Activated naive CD4-positive, alpha-beta T cell treated with anti-CD3 and anti-CD28 coated beads for 36 hours (primary cell): ENCODE measurements at places on chromosomes 4 and X.
A peak's percentile ranks its signal among the peaks of the same experiment; 100 is the strongest.

DNA sequence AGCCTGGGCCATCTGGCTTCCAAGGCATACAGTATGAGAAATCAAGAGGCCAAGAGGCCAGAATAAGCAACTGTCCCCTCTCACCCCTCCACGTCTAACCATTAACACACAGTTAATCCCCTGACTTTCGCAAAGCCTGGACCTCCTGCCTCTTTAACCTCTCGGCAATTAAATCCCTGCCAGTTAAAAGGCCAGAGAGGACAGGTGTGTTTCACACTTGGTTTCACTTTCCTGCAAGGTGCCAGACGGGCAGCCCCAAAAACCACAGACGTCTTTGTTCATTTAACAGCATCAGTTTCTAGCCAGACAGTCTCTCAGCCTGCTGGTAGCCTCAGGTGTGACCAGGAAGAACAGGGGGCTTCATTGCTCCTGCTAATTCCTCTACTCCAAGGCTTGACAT lies 91.1 kb upstream of the KIT start:
- no peak for DNase-seq

DNA sequence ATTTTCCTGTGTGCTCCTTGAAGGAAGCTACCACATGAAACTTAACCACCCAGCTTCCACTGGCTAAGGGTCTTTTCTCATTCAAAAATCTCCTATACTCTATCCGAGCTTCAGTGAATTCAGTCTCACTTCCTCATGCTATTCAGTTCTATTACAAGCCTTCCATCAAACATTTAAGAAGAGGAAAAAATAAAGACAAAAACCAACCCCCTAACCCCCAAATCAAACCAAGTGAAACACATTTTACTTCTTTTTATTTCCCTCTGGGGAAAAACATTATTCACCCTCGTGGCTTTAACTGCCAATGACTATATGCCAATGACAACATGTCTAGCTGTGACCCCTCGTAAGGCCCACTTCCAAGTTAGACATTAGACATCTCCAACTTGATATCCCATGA lies 16.2 kb upstream of the WDR19 start:
- DNase-seq = no peak

DNA sequence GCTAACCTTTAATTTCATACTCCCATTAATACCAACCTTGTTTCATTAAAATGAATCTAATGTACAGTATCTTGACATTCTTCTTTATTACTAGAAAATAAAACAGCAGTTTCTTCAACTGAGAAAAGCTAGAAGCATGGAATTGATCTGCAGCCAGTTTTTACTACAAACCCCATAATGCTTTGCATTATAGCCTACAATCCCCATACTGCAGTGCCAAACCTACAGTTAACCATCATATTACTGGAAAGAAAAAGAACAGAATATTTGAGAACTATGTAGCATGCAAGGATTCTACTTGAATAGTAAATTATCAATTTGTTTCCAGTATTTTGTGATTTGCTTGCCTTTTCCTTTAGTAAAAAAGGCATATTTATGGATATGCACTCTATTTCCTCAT lies 3.2 kb upstream of the IL1RAPL1 start:
- no peak for DNase-seq

DNA sequence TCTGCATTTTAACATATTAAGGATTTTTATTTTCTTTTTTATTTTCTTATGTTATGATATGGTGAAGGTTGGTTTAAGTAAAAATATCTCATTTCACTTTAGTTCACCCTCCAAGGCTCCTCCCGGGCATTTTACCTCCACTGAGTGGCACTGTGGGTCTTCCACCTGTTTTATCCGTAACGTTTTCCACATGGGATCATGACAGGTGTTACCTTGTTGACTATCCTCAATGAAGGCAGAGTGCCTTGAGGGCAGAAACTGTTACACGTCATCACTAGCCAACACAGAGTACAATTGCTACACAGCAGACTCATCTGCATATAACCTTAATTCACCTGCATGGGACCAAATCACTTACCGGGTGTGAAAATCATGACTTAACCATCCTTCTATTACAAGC lies 105.8 kb downstream of the GEMIN8 start:
- no peak for DNase-seq

DNA sequence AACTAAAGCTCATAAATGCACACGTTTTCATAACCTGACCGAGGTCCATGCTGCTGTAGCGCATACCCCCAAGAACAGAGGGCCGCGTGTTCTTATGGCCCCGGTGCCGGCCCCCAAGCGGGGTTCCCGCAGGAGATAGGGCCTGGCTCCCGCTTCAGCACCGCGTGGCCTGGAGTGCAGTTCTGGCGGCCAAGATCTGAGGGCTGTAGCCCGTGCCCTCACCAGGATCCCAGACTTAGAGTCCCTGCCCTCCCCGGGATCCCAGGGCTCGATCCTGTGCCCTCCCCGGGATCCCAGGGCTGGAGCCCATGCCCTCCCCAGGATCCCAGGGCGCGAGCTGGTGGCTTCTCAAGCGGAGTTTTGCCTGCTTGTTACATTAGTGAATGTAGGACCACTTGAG lies 1.0 kb upstream of the GRPEL1 start:
- DNase-seq = peak; percentile 21

DNA sequence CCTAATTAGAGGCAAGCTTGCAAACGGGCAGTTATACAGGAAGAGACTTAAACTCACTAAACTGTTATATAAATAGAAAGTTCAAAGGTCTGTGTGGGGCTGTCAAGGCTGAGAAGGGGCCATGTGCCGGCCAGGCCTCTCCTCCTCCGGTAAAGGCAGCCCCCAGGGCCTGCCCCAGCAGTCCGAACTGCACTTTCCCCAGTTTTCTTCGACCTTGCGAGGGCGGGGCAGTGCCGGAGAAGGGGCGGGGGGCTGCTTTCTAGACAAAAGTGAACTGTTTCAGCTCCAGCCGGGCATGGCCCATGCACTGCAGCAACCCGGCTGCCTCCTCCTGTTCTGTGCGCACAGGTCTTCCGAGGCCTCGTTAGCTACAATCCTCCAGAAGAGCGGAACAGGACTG lies 4.1 kb downstream of the AFF2 start:
- DNase-seq = no peak
